Activated naive CD8-positive, alpha-beta T cell treated with anti-CD3 and anti-CD28 coated beads, Interleukin-2, amount 10 ng/mL, durations not matched to agents 7 days and 5 days (primary cell): ENCODE measurements at places on chromosomes 5 and 9. TPM values are rescaled to one million over a fixed set of nuclear protein-coding genes. Genes with fewer than 3 reads are reported as not detected.

Gene CCDC152
- total RNA-seq: 8.9 TPM

Gene IFNB1
- 0.61 TPM for total RNA-seq

Gene LEAP2
- 4.4 TPM for total RNA-seq

Gene IFNA21
- not detected for total RNA-seq

Gene PCDHGB5
- not detected for total RNA-seq

Gene RASGRF2
- 18.8 TPM for total RNA-seq

Gene LIX1
- not detected for total RNA-seq
